DND-41 (cell line): ENCODE measurements at places on chromosomes 1 and 21.
A peak's percentile ranks its signal among the peaks of the same experiment; 100 is the strongest.

DNA sequence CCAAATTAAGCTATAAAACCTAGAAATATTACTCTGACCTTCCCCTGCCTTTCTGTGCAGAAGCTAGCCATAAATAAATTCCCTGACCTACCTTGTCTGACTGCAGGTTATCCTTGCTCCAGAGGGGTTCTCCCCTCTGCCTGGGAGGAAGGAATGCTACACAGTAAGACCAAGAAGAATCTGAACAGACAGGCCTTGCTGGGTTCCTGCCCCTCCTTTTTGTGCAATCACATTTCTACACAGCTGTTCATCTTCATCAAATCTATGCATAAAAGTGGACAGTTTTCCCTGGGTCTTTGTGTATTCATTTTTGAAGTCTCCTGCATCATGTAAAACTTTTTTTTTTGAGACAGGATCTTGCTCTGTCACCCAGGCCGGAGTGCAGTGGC is 50.6 kb downstream of the DNTTIP2 start:
- no peaks in the 10 kb centered on the region for H3K27me3 ChIP-seq
- no peak for DNase-seq
- H3K4me3 ChIP-seq: no peak overlapping the region
- no peaks in the 10 kb centered on the region for H3K4me1 ChIP-seq
- no peaks in the 10 kb centered on the region for H3K36me3 ChIP-seq

DNA sequence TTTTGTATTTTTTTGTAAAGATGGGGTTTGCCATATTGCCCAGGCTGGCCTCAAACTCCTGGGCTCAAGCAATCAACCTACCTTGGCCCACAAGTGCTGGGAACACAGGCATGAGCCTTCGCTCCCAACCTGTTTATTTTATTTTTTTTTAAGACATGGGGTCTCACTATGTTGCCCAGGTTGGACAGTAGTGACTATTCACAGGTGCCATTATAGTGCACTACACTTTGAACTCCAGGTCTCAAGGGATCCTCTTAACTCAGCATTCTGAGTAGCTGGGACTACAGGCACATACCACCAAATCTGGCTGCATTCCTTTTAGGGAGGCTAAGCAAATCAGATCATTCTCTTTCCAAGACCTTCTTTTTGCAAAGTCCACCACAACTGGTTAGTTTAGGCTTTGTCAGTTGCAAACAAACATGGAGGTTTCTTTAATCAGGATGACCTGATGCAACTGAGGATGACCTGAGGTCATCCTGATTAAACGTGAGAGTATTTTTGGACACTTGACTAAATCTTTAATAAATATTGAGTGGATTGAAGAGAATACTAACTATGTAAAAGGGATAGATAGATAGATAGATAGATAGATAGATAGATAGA is 30.0 kb upstream of the RALGPS2 start:
- no peak for DNase-seq
- H3K27me3 ChIP-seq: no peaks in the 10 kb centered on the region
- no peak overlapping the region for H3K27ac ChIP-seq
- no peaks in the 10 kb centered on the region for H3K36me3 ChIP-seq
- H3K4me1 ChIP-seq: no peaks in the 10 kb centered on the region

GRCh38 chr1:209989525-209989924 is 51.5 kb downstream of the SYT14 start:
- no peaks in the 10 kb centered on the region for H3K4me1 ChIP-seq
- no peak for DNase-seq
- no peak overlapping the region for H3K4me3 ChIP-seq
- H3K36me3 ChIP-seq: no peaks in the 10 kb centered on the region
- no peaks in the 10 kb centered on the region for H3K27me3 ChIP-seq
- no peak overlapping the region for H3K27ac ChIP-seq

- peaks cover 37% of the 10 kb centered on the region for H3K4me1 ChIP-seq
- no peak overlapping the region for H3K4me3 ChIP-seq
- H3K36me3 ChIP-seq: no peaks in the 10 kb centered on the region; the same call in 1 of the 2 replicates
- H3K27me3 ChIP-seq: no peaks in the 10 kb centered on the region
- H3K27ac ChIP-seq: no peak overlapping the region
These were observed 6.7 kb upstream of the SLC19A1 start for GRCh38 chr21:45548711-45549491.

DNA sequence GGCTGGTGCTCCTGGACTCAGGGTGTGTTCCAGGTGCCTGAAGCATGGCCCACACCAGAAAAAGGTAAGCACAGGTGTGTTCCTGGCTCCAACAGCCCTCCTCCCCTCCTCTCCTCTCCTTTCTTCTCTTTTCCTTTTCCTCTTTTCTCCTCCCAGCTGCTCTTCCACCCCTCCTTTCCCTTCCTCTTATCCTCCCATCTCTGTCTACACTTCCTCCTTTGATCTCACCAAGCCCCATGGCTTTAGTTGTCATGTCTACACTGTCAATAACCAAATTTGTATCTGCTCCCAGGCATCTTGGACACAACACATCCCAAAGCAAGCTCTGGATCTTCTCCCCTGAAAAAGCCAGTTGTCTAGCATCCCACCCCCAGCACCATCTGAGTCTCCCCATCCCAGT is 56.7 kb upstream of the LAPTM5 start:
- H3K4me1 ChIP-seq: no peaks in the 10 kb centered on the region
- H3K27ac ChIP-seq: no peak overlapping the region
- no peak for DNase-seq
- H3K27me3 ChIP-seq: peaks cover 36% of the 10 kb centered on the region
- H3K36me3 ChIP-seq: no peaks in the 10 kb centered on the region

DNA sequence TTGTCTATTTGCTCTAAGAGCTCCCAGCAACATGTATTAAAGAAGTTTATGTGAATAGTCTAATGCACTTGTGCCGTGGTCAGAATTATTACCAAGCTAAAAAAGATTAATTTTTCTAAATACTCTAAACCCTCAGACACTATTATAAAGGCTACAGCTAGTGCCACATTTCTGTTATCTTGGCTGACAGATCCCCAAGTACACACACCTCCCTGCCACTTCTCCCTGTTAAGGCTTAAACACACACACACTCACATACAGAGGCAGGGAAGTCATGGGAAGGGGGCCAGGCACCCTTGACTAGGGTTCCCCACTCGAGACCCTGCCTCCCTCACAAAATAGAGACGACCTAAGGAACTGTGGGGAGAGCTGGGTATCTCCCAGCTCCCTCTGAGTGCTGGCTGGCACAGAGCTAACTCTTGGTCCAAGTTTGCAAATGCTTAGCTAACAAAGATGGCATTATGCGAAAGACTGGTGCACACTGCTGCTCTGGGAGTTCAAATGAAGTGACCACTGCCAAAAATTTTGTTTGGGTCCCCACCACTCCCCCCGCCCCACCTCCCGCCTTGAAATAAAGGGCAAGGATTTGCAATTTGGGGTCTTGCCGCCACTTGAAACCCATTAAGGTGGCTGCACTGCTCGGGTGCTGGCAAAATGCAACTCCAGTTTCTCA is 9.8 kb downstream of the SSBP3 start:
- peaks cover 12% of the 10 kb centered on the region for H3K4me1 ChIP-seq
- no peaks in the 10 kb centered on the region for H3K27me3 ChIP-seq
- no peak for DNase-seq
- no peak overlapping the region for H3K4me3 ChIP-seq
- no peak overlapping the region for H3K27ac ChIP-seq

- no peaks in the 10 kb centered on the region for H3K4me1 ChIP-seq
- DNase-seq: no peak
- H3K36me3 ChIP-seq: no peaks in the 10 kb centered on the region
- no peaks in the 10 kb centered on the region for H3K27me3 ChIP-seq
These were observed 33.0 kb downstream of the IER5 start for GRCh38 chr1:181121498-181121897.

- DNase-seq: no peak
- H3K4me1 ChIP-seq: no peaks in the 10 kb centered on the region
- H3K27ac ChIP-seq: no peak overlapping the region
- no peak overlapping the region for H3K4me3 ChIP-seq
These were observed 439.1 kb downstream of the PLA2G4A start for GRCh38 chr1:187267827-187268226.

DNA sequence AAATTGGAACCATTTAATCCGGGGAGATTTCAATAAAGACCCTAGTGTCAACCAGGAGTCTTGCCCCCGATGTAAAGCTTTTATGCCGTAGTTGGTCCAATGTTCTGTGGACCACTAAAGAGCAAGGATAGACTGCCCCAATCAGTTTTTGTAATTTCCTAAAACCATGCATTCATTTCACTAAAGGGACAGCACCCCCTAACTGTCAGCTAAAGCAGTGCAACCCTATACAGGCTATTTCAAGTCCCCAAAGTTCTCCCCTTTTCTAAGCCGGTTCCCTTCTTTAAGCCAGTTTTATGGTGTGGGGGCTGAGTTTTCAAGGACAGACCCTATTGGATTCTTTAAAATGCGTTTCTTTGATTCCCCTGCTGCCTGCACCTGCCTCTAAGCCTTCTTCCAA is 12.7 kb upstream of the PDPN start:
- H3K36me3 ChIP-seq: no peaks in the 10 kb centered on the region
- peak; percentile 25 for DNase-seq
- peaks cover 8% of the 10 kb centered on the region for H3K4me1 ChIP-seq
- H3K27me3 ChIP-seq: no peaks in the 10 kb centered on the region

DNA sequence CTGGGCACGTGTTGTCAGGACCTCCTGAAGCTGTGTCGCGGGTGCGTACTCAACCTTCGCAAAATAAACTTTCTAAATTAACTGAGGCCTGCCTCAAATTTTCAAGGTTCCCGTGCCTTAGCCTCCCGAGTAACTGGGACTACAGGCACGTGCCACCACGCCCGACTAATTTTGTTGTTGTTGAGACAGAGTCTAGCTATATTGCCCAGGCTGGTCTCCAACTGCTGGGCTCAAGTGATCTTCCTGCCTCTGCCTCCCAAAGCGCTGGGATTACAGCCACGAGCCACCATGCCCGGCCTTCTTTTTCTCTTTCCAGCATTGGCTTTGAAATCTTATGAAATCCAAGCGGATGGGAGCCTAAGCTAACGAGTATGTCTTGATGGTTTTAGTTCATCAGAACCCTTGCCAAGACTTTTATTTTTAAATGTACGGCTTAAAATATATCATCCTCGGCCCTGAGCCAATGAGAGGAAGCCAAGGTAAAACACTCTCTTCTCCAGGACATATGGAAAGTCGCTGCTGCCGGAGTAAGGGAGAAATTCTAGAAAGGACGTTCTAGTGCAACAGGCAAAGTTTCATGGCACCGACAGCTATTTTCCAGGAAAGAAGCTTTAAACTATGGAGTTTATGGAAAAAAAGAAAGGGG is 12.7 kb upstream of the ERVH48-1 start:
- no peaks in the 10 kb centered on the region for H3K27me3 ChIP-seq
- no peak overlapping the region for H3K4me3 ChIP-seq
- H3K27ac ChIP-seq: no peak overlapping the region
- no peaks in the 10 kb centered on the region for H3K36me3 ChIP-seq
- no peaks in the 10 kb centered on the region for H3K4me1 ChIP-seq
